ENCODE measurements at places on chromosomes 11 and 22.

GRCh38 chr11:4071914-4072313 lies 22.7 kb upstream of the RRM1 start:
- no peak for DNase-seq

DNA sequence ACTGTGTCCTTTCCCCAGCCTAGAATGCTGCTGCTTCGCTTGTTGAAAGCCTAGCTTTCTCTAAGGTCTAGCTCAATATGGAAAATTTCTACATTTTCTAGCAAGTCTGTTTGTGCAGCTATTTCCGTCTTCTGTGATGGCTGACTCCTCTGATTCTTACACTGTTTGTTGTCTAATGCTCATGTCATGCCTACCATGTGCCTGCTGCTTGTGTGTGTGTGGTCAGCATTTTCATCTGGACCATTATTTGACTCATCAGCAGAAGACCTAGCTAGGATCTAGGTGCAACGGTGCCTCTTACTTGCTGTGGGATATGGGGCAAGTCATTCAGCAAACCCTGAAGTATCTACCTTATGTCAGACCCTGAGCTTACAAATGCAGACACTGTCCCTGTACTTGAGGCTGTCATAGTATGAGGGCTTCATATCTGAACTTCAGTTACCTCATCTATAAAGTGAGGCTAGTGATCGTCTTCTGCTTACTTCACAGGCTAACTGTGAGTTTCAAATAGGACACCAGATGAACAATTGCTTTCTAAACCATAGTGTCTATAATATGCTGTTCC lies 86.5 kb upstream of the MYO18B start:
- DNase-seq, result no peak

GRCh38 chr11:35248558-35249323 lies 109.8 kb downstream of the CD44 start:
- no peak for DNase-seq

GRCh38 chr11:102225689-102226568 lies 91.4 kb upstream of the BIRC3 start:
- no peak for DNase-seq

DNA sequence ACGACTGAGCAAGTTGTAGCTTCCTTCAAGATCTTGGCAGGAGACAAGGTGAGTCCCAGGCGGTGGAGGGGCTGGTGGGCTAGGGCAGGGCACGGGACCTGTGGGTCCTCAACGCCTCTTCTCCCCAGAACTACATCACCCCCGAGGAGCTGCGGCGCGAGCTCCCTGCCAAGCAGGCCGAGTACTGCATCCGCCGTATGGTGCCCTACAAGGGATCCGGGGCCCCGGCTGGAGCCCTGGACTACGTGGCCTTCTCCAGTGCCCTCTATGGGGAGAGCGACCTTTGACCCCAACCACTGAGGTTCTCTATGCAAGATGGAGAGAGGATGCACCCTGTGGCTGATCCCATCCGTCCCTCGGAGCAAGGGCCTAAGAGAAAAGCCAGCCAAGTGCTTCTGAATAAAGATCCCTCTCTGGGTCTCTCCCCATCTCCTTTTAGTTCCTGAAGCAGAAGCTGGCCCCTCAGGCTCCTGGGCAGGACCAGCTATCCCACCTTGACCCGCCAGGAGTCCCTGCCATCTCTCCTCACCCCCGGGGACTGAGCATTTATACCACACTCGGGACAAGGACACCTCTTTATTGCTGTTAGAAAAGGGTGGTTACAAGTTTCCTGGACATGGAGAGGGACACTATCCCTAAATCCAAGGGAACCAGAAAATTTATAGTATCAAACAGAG lies 5.4 kb downstream of the CTSF start:
- DNase-seq, result no peak

GRCh38 chr22:42820045-42820763 lies 36.9 kb downstream of the ARFGAP3 start:
- no peak for DNase-seq

DNA sequence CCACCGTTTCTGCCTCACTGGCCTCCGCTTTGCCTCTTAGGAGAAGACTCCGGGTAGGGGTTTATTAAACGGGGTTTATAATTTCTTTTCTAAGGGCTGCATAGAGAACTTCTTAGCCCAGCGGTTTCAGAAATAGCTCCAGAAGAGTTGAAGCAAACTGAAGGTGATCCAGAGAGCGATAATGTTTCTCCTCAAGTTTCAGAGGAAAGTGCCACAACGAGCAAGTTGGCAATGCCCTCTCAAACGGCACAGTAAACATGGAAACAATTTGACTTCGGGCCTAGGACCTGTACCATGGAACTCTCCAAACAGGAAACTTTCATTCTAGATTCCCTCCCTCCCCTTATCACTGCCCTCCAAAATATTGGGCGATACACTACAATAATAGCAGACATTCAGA lies 1.0 kb downstream of the ADSL start:
- DNase-seq, result no peak
